COR-L47 (cell line): ENCODE measurements at places on chromosomes 7 and 10.

- DNase-seq, result no peak
These were observed 33.0 kb downstream of the SH2B2 start for GRCh38 chr7:102319671-102320070.

GRCh38 chr7:82839555-82839954, 323.1 kb downstream of the PCLO start:
- DNase-seq, result no peak

DNA sequence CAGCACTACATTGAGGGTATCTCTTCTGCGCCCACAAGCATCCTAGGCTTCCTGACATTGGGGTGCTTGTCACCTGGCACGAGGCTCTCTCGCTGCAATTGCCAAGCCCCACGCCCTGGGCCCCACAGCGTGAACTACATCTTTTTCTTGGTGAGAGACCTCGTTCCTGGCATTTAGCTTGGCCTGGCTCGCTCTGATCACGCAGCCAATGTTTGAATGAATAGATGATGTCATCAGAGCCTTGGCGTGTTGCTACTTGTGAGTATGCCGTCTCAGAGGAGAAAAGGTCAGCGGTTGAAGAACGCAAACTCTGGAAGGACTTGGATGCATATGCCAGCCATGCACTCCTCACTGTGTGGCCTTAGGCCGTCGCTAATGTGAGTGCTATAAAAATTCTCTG, 150.2 kb upstream of the AUTS2 start:
- no peak for DNase-seq

GRCh38 chr10:43315535-43316207, 48.8 kb upstream of the RASGEF1A start:
- DNase-seq, result no peak

- DNase-seq, result no peak
These were observed 97.5 kb upstream of the OIT3 start for GRCh38 chr10:72796042-72796441.

DNA sequence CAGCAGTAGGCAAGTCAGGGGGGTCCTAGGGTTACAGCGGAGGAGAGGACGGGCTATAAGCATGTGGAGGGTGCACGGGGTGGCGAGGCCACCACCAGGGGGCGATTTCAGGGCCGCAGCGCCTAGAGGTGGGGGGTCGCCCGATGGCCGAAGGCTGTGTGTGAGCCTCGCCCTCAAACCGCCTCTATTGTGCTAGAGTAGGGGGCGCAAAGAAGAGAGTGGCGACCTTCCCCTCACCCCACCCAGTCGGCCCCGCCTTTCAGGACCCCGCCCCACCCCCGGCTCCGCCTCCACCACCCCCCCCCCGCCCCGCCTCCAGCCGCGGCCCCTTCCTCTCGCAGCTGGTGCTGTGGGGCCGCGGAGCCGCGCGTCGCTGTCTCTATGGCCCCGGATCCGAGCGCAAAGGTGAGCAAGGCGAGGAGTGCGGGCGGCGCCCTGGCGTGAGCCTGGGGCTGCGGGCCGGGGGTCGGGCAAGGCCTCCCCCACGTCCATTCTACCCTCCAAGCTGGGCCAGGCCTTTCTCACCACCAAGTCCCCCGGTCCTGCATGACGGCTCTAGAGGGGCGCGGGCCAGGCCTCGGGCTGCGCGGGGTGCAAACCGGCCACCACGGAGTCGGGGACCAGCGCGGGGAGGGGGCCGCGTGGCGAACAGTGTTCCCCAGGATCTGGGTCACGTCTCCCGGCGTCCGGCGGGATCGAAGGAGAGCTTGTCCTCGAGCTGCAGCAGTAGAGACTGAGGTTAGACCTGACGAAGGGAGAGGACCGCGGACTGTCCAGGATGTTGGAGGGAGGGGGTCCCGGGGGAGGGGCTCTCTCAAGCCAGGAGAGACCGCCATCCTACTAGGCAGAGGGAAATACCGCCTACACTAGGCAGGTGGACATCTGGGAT, at the start of gene SEMA4G:
Gene SEMA4G, plus strand, starts transcription at position 318 of the 889 bp plus-strand sequence. CDS start 3,409 bp downstream, outside the sequence.
- no peak for DNase-seq

- DNase-seq, result no peak
These were observed 7.4 kb downstream of the INPP5A start for GRCh38 chr10:132544744-132545658.

DNA sequence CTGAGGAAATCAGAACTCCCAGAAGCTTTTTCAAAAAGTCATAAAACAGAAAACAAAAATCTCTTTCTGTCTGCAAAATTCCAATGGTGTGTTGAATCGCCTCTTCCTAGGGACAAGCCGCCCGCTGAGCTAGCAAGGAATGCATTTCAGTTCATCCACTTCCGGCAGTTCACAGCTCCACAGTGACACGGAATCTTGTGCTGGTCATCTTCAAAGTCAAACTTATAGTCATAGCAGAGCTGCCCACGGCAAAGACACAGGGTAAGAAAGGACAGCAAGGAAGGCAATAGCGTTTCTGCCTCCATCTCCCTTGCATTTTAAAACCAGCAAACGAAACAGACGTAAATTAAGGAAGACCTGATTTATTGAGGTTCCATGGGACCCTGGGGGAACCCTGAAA, 111.2 kb downstream of the GALNT11 start:
- DNase-seq, result no peak

DNA sequence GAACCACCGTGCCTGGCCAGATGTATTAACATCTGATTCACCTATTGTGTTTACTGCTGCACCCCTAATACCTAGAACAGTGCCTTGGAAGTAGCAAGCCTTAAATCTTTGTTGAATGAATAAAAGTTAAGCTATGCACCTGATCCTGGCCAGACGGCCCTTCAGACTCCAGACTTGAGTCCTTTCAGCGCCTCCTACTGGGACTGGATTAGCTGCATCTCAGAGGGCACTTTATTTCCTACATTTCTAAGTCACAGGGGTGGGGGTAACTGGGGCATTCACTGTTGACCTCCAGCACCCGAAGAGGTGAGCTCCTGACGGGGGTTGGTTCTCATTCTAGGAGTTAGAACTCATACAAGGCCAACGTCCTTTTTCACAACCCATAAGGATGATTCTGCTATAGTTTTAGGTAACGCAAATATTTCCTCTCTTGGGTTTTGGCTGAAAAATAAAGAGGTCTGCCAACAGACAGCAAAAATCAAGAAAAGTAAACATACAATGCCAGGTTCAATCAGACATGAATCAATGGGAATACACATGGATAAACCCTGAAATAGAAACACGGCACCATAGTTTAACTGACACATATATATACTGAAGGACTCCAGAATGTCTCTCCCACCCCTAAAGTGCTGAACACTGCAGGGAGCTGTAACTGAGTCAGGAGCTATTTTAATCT, 48.0 kb upstream of the DLG5 start:
- no peak for DNase-seq

DNA sequence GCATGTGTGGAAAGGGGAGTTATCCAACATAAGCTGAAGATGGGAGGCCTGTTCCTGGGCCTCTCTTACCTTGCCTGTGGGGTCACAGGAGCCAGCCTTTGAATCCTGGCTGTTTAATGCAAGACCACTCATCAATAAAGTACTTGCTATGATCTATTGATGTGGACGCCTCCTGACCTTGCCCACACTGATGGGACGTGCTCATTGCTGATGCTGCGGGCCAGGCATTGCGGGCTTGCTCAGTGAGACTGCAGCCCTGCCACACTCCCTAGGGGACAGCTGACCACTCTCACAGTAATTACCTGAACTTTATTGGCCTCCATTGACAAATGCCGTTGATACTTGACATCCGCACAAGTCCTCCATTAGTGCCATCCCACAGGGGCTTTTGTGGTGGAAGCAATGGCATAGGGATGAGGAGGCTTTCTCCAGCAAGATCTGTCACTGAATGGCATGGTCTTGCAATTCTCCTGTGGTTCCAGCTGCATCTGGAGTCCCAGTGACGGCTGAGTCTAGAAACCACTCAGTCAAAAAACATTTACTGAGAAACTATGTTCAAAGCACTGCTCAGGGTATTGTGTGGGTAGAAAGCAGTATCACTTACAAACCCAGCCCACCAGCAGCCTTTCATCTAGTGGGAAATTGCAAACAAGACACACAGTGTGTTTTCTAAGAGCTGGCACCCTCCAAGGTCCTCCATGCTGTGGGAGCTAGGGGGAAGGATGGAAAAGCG, 135.1 kb upstream of the YAE1 start:
- no peak for DNase-seq

DNA sequence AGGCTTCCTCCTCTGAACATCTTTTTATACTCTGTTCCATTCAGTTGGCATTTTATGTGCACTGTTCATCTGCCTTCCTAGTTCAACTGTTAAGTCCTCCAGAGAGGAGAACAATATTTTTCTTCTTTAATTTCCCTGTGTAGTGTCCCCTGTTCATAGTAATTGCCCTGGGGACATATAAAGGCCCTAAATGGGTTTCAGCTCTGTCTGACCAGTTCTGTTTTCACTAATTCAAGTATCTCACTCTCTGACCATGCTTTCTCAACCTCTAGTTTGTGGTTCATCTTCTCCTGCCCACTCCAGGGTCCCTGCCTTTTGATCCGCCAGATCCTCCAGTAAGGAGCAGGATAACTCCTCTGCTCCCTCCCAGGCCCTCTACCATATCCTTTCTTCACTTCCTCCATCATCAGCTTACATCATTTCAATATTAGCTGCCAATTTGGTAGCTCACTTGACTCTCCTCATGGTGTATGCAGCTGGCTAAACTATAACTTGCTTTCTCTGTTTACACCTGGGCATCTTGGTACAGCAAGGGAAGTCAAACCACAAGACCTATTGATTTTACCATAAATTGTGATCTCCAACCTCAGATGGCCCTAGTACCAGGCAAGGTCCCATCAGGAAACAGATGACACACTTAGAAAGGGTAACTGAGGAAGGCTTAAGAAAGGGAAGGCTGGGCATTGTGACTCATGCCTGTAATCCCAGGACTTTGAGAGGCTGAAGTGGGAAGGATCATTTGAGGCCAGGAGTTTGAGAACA, 17.7 kb upstream of the C10orf67 start:
- DNase-seq, result no peak

DNA sequence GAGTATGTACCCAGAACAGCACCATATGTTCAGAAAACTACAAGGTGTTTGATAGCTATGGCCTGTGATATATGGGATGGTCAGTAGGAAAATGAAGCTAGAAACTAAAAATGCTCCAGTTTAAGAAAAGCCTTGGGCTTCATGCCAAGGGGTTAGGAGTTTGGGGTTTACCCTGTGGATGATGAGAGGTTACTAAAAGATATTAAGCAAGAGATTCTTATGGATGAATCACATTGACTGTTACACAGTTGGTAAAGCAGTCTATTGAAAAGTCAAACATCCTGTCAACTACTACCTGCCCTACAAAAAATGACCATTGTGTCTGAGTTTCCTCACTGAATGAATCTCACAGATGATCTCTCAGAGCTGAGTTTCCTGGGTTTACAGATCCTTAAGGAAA, 166.2 kb upstream of the INHBA start:
- no peak for DNase-seq

DNA sequence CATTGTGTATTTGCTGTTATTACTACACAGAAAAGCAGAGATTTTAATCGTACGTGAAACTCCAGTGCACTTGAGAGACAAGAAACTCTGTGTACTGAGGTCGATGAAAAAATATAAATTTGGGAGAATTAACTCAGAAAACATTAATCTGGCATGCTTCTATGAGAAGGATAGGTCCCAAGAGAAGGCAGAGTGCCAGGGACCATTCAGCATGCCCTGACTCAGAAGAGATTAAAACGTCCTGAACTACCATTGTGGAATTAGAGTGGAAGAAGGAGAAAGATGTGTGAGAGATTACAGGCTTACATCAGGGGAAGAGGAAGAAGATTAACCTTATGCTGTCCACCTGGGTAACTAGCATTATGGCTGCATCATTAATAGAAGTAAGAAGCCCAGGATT, 72.4 kb downstream of the REEP3 start:
- no peak for DNase-seq

DNA sequence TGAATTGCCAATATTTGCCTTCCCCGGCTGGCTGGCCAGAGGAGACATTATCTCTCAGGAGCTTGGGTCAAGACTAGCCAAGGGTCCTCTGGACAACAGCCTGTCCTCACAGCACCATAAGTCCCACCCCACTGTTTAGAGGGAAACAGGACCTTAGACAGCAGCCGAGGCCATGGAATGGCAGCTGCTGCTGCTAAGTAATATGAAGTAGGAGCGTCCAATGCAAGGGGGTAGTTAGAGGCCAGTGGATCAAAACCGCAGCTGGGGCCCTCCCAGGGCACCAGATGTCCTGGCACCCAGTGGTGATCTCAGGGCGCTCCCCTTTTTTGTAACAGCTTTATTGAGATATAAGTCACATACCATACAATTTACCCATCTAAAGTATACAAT, 12.9 kb upstream of the KCP start:
- DNase-seq, result no peak

- DNase-seq, result no peak
These were observed 72.1 kb downstream of the PTPRE start for GRCh38 chr10:127979045-127979444.

- no peak for DNase-seq
These were observed 45.2 kb downstream of the LRRC20 start for GRCh38 chr10:70337201-70337651.

GRCh38 chr7:23956772-23957576, 247.0 kb downstream of the STK31 start:
- no peak for DNase-seq

DNA sequence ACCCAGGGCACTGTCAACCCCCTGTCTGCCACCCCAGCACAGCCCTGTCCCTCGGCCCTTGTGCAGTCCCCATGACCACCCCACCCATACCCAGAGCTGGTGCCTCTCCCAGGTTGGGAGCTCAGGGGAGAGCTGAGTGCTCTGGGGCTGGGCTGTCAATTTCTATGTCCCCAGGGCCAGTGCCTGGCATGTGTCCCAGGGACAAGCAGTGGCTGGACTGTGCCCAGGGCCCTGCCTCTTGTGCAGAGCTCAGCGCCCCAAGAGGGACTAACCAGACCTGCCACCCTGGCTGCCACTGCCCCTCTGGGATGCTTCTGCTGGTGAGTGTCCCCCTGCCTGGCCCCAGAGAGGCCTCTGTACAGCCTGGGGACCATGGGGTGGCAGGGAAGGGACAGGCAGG, 29.0 kb upstream of the ZNF862 start:
- DNase-seq, result no peak

DNA sequence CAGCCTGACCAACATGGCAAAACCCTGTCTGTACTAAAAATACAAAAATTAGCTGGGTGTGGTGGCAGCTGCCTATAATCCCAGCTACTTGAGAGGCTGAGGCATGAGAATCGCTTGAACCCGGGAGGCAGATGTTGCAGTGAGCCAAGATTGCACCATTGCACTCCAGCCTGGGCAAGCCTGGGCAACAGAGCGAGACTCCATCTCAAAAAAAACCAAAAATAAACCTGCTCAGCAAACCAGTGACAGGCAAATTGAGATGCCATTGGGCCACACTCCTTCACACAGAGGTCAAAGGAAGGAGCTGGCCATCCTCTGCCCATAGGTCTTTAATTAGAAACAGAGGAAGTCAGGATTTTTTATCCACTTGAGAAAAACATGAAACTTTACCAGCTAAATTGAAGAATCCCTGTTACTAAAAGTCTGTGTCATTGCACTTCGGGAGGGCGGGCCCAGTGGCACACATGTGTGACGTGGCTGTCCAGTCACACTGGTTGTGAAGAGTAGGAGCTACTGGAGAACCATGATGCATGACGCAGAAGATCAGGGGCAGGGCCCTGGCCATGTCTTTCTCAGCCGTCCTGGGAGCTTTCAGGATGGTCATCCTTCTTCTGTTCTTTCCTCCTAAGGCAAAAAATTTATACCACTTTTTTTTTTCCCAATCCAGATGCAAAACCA, 118.3 kb upstream of the ZNF438 start:
- DNase-seq, result no peak

- DNase-seq, result no peak
These were observed 143.3 kb upstream of the TNS3 start for GRCh38 chr7:47725031-47725780.

GRCh38 chr10:116608686-116609594, 11.8 kb upstream of the PNLIPRP2 start:
- no peak for DNase-seq
